ENCODE measurements at places on chromosomes 3 and 15.

- DNase-seq: no peak
Observed at GRCh38 chr3:58063022-58063815, 55.0 kb downstream of the FLNB start.

DNA sequence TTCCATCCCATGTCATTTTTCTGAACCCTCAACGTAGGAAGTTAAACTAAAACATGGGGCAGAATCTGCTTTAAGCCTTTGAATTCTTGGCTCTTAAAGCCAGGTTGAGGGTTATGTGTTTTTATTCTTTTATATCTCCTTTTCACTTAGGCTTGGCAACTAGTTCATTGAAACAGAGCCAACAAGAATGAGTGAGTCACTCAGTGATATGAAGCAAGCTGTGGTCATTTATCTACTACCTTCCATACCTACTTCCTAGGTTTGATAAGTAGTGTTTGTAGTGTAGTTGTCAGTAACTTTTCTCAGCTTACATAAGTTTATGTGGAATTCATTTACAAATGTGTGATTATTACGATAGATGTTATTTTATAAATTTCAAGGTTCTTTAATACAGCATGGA, 67.4 kb downstream of the SNRPN start:
- no peak for DNase-seq

DNA sequence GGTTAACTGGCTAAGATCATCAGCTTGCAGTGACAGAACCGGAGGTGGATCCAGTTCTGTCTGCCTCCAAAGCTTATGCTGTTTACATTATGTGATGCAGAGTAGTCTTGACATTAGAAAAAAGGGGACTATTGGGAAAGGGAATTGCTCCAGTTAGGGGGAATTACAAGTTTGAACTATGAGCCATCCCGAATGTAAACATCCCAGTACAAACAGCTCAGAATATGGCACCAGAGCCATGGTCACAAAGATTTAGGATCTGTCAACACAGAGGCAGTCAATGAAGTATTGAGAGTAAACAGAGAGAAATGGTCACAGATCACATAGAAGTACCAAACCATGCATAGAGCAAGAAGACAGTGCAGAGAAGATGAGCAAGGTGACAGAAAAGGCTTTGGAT, 39.8 kb upstream of the CRTC3 start:
- no peak for DNase-seq

GRCh38 chr3:172600644-172601065, 77.4 kb upstream of the TNFSF10 start:
- no peak for DNase-seq

Data from activated CD4-positive, alpha-beta T cell treated with anti-CD3 and anti-CD28 coated beads, Interleukin-2, amount 50 U/mL, for 48 hours (primary cell).